ENCODE measurements at places on chromosomes 7 and 10. TPM values are rescaled to one million over a fixed set of nuclear protein-coding genes. Genes with fewer than 3 reads are reported as not detected.

Gene TFAM
- 15.4 TPM for total RNA-seq

Gene SAMD9
- 5.0 TPM for total RNA-seq

GRCh38 chr10:21449288-21449966, 76.1 kb downstream of the SKIDA1 start:
- H3K4me3 ChIP-seq, result no peak overlapping the region
- H3K27me3 ChIP-seq, result no peaks in the 10 kb centered on the region
- H3K4me1 ChIP-seq, result no peaks in the 10 kb centered on the region
- no peak for DNase-seq

DNA sequence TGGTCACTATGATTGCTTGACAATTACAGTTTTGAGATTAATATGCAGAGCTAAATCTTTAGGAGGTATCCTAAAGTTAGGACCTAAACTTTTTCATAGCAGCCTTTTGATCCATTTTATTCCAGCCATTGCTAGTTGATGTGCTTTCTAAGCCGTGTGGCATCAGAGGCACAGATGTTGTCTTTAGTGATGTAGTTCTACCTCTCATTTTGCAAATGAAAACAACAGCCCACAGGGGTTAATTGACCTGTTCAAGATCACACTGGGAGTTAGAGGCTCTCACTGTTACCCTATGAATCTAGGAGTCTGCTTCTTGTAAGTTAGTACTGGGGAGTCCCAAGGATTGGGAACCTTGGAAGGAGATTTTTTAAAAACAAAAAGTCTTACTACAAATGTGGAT, 10.6 kb downstream of the AUTS2 start:
- no peaks in the 10 kb centered on the region for H3K27me3 ChIP-seq
- no peak for DNase-seq
- H3K27ac ChIP-seq, result no peak overlapping the region
- no peaks in the 10 kb centered on the region for H3K36me3 ChIP-seq
- no peak overlapping the region for H3K4me3 ChIP-seq
- peaks cover 58% of the 10 kb centered on the region for H3K4me1 ChIP-seq

All from esophagus muscularis mucosa (tissue), 4 donors.